ENCODE measurements at places on chromosomes 12 and 14.

DNA sequence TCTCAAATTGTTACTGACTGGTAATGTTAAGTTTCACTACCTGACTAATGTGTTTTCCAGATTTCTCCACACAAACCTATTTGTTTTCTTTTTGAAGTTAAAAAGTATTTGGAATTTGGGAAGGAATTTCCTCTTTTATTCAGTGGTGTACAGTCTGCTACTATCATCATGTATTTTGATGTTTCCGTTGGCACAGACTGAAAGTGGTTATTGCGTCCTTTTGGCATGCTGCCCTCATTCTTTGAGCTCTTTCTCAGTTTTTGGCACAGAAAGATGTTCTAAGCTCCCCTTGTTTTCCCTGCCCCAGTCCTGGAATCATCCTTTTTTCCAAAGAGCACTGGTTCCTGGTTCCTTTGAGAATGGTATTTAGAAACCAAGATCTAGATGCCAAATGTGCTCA, 31.4 kb upstream of the RTRAF start:
- DNase-seq = no peak

DNA sequence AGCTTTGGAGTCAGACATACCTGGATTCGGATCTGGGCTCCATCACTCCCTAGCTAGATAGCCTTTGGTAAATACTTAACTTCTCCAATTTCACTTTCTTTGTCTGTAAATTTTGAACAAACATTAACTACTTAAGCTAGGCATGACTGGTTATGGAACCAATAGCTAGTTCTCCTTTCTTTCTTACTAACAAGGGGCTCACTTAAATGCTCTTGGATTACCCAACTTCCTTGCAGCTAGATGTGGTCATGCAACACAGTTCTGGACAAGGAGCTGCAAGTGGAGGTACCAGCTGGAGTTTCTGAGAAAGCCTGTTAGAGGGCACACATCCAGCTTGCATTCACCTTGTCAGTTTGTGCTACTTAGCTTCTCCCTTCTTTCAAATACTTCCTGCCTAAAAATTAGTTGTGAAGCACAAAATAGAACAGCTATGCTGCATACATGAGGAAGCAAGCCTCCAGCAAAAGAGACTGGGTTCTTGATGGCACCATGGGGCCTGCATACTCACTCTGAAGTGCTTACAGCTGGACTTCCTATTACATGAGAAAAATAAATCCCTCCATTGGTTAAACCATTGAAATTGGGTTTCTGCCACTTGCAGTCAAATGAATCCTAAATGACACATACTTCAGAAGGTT, 210.1 kb upstream of the EEA1 start:
- no peak for DNase-seq

DNA sequence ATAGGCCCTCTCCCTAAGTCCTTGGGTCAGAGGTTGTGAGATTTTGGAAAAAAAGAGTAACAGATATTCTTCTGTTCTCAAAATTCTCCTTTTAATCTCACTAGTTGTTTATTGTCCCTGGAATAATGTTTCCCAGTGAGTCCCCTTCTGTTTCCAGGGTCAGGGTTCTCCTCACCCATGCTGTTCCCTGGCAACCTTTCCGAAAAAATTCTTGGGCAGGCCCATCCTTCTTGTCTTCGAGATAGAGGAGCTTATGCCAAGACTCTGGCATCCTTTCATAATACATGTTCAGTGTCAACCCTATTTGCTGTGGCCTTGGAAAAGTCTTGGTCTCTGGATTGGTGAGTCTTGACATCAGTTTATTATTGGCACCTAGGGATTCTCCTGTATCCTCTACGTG, 212.4 kb upstream of the FAR2 start:
- no peak for DNase-seq

- DNase-seq = no peak
Measured at GRCh38 chr12:68391937-68392336, 59.8 kb upstream of the MDM1 start.

DNA sequence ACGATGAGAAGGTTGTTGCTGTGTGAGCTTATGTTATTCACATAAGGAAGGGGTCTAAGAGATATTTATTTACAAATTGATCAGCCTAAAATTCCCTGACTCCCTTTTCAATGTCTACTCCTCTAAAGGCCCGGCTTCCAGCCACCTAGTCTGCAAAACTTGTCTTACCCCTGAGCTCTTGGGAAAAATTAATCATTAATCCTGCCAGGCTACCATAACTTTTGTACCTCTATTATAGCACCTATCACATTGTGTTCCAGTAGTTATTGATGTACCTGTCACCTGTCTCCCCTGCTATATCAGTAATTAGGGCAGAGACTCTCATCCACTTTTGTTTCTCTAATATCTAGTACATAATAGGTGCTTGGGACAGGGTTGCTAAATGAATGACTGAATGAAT, 29.3 kb upstream of the FRS2 start:
- no peak for DNase-seq

DNA sequence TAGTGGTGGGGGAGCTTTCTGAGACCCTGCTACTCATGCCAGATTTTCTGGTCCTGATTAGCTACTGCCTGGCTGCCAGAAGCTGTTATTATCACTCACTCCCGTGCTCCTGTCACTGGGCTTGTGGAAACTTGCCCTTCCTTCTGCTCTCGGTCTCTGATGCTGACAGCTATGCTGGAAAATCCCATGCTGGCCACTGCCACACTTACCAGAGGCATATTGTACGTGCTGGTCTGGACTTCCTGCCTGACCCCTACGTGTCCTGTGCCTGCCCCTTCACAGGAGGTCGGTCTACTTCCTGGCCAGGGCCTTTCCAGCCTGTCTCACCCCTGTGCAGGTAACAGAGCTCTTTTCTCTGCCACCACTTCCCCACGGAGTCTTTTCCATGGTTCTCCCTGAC, 149.4 kb upstream of the PLEKHG7 start:
- DNase-seq = no peak

GRCh38 chr12:125017801-125018200, 24.4 kb downstream of the BRI3BP start:
- no peak for DNase-seq

DNA sequence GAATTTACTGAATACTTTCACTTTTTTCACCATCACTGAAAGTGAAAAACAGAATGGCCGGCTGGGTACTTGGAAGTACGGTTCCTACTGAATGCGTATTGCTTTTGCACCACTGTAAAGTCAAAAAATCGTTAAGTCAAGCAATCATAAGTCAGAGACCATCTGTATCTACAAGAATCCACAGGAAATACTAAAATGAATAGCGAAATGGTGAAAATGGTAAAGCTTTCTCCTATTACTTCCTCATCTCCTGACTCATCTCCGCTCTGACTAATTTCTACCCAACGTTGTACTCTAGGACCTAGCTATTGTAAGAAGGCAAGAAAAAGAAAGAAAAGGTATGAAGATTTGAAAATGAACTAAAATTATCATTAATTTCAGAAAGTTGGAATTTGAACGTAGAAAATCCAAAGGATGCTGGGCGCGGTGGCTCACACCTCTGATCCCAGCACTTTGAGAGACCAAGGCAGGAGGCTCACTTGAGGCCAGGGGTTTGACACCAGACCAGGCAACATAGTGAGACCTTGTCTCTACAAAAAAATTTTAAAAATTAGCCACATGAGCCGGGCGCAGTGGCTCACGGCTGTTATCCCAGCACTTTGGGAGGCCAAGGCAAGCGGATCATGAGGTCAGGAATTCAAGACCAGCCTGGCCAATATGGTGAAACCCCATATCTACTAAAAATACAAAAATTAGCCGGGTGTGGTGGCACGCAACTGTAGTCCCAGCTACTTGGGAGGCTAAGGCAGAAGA, 5.3 kb upstream of the CDCA4 start:
- DNase-seq = no peak

- DNase-seq = no peak
Measured at GRCh38 chr12:88538250-88538649, 42.0 kb downstream of the KITLG start.

DNA sequence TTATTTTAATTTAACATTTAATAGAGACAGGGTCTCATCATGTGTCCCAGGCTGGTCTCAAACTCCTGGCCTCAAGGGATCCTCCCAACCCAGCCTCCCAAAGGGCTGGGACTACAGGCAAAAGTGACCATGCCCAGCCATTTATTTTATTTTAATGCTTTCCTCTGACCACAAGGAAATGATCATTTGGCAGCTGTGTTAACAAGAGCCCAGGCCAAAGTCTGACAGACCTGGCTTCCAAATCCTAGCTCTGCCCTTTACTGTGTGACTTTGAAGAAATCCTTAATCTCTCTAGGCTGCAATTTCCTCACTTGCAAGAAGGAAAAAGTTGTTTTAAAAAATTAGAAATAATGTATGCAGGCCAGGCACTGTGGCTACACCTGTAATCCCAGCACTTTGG, 16.7 kb upstream of the GCH1 start:
- DNase-seq = no peak

GRCh38 chr12:101859664-101860607, 17.4 kb upstream of the DRAM1 start:
- no peak for DNase-seq

All from activated T-helper 1 cell treated with Interleukin-2 at 50 U/mL for 16 hours (primary cell).